ENCODE measurements at places on chromosomes 6 and 20. TPM values are rescaled to one million over a fixed set of nuclear protein-coding genes. Genes with fewer than 3 reads are reported as not detected.

Gene ECT2L
- 4.1 TPM for total RNA-seq

- peak; percentile 97 for DNase-seq
Observed at GRCh38 chr20:18287915-18288748, at the start of gene ZNF133. ZNF133 (plus strand) TSS chr20:18288527; CDS start chr20:18305687, 17,160 bp downstream.

DNA sequence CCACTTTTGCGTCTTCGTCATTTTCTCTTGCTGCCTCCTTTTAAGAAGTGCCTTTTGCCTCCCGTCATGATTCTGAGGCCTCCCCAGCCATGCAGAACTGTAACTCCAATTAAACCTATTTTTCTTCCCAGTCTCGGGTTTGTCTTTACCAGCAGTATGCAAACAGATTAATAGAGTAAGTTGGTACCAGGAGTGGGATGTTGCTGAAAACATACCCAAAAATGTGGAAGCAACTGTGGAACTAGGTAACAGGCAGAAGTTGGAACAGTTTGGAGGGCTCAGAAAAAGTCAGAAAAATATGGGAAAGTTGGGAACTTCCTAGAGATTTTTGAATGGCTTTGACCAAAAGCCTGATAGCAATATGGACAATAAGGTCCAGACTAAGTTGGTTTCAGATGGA, 309.2 kb downstream of the MEI4 start:
- DNase-seq, result no peak

DNA sequence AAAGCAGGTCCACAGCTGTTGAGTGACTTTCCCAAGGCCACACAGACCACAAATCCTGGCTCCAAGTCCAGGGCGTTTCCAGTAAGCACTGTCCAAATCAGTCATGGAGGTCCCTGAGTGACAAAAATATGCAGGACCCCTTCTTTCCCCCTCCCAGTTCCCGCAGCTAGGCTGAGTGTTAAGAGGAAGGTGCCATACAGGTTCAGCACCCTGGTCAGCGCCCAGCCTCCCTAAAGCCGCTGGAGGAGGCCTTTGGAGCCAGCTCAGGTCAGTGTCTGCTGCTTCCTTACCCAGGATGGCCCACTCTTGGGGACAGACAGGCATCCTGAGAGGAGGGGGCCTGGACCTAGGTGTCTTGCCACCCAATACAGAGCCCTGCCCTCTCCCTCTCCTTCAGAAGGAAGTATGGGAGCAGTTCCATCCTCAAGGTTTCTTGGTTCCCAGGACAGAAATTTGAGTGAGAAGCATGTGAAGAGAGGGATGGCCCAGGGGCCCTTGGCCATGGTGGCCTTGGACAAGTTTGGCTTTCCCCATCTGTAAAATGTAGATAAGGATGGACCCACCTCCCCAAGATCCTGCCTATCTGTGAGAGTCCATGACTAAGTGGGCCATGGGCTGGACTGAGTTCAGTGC, 13.2 kb downstream of the TMEM74B start:
- DNase-seq, result no peak

- DNase-seq, result no peak
Observed at GRCh38 chr6:107769053-107769658, 55.0 kb downstream of the SCML4 start.

GRCh38 chr6:104580452-104580851, 279.3 kb downstream of the HACE1 start:
- no peak for DNase-seq

Gene PRR18
- total RNA-seq, result not detected

Gene RARS2
- total RNA-seq, result 22.1 TPM

Gene HNF4A
- not detected for total RNA-seq

DNA sequence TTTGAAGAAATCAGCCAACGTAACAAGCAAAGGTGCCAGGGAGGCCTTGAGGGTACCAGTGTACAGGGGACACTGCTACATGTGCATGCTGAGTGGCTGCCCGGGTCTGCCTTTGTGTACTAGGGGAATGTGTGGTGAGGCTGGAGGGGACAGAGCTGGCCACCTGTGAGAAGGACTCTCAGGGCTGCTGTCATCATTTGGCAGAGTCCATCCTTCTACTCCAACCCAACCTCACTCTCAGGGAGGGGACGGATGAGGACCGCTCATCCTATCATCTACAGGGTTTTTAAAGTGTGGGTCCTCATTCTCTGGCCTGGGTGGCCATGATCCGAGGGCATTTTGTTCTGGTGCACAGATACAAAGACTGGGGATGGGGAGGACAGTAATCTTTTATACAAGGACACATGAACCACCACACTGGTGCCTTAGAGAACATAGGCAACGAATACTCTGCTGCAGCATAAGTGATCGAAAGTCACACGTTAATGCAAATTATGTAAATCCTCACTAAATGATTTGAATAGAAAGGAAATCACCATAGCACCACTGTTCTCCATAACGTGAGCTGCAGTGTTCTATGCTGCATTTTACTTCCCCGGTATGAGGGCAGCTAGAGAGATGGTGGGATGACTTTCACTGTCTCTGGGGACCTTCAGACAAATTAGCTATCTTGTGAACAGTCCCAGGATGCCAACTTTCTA, 181.4 kb downstream of the GMPR start:
- no peak for DNase-seq

Gene CDH22
- total RNA-seq, result 0.24 TPM

Measured in omental fat pad (tissue), 4 donors.